Vagina (tissue), 2 donors: ENCODE measurements at places on chromosomes 6 and 20.
A peak's percentile ranks its signal among the peaks of the same experiment; 100 is the strongest.

- no peak for DNase-seq
Measured at GRCh38 chr6:67131827-67132226, 1424.8 kb upstream of the EYS start.

GRCh38 chr6:127547904-127548649 lies 28.9 kb upstream of the C6orf58 start:
- no peak for DNase-seq

DNA sequence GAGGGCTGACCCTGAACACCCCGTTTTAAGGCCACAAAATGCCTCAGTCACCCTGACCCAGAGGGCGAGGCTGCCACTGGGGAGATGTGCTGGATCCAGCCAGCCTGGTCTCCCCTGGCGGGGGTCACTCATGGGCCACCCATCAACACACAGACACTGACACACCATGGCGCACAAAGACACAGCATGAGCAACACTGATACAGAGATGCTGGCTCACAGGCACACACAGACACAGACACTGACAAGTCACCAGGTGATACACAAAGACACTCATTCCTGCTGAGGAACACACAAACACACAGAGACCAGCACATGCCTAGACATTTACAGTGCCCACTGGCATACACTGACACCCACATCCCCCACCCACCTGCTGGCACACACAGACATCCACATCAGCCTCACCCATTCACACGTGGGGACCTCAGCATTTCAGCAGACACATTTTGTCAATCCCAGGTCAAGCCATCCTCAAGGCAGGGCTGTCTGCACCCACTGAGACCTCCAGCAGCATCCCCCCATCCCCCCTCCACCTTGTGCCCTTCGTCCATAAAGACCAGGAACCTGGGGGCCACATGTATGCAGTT lies 63.4 kb downstream of the MDGA1 start:
- DNase-seq = no peak

- no peak for DNase-seq
Measured at GRCh38 chr20:57652606-57653545, 32.6 kb upstream of the ZBP1 start.

DNA sequence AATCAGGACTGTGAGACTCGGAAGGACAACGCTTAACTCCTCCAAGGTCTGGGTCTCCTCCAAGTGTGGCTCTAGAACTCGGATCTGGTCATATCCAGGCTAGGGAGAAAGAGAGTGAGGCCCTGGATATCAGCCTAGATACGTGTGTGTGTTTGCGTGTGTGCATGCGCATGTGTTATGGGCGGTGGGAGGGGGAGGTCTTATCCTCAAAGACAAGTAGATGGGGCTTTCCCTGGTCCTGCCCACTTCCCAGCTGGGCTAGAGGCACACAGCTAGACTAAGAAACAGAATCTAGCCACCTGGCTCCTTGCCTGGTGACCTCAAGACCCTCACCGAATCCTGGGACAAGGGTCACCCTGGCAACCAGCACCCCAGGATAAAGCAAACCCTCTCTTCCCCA lies 13.2 kb downstream of the CPNE5 start:
- DNase-seq = no peak

GRCh38 chr6:158131926-158132325 lies 36.1 kb downstream of the SERAC1 start:
- no peak for DNase-seq

- DNase-seq = peak; percentile 64
Measured at GRCh38 chr20:2817891-2818595, 1.9 kb downstream of the TMEM239 start.

DNA sequence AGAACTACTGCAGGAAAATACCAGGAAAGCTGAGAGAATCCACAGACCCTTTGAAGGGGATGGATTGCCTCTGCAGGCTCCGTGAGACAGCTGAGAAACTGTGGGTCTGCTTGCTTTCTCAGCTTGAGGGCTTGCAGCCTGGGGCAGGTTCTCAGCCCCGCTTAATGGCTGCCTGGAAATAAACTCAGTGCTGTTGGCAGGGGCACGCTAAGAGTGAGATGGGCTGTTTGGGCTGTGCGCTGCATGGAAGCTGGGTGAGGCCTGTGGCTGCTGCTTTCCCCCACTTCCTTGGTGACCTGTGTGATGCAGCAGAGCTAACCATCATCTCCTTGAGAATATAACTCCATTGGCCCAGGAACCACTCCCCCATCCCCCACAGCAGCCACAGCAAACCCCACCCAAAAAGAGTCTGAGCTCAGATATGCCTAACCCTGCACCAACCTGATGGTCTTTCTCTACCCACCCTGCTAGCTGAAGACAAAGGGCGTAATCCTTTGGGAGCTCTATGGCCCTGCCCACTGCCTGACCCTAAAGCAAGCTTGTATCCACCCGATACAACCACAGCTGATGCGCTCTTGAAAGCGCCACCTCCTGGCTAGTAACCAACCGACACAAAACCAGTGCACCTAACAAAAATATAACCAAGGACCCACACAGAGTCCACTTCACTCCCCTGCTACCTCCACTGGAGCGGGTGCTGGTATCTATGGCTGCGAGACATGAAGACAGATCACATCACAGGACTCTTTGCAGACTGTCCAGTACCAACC lies 800.6 kb upstream of the MAP3K7 start:
- DNase-seq = no peak

DNA sequence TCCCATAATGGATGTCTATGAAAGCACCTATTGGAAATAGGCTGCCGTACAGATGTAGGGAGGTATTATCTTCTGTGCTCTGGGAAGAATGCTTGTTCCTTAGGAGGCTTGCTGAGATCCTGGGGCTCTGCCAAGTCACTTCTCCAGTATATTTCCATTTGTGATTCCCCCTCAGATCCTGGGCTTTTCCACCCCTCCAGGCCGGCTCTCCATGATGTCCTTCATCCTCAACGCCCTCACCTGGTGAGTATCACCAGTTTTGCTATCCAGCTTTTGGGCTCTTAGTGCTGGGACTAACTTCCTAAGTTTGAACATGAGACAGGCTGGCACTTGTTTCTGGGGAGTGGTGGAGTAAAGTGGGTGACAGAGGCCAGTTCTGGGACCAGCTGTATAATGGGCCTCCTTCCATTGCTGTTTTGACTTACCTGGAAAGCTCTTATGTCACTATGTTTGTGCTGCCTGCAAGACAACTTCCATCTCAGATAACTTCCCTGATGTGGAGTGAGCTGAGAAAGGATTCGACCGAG lies 2.6 kb downstream of the SYS1 start:
- DNase-seq = peak; percentile 79

GRCh38 chr6:111709201-111709600 lies 103.5 kb upstream of the TRAF3IP2 start:
- peak; percentile 79 for DNase-seq

DNA sequence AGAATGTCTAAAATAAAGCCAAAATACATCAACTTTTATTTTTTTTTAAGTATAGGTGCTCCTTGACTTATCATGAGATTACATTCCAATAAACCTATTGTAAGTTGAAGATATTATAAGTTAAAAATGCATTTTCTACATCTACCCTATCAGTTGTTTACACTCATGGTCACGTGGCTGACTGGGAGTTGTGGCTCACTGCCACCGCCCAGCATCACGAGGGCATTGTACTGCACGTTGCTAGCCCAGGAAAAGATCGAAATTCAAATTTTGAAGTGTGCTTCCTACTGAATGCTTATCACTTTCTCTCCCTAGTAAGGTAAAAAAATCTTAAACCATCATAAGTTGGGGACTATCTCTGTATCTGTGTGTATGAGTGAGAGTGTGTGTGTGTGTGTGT lies 126.6 kb upstream of the RIN2 start:
- DNase-seq = no peak

GRCh38 chr6:6749702-6750491 lies 161.4 kb downstream of the LY86 start:
- no peak for DNase-seq

- no peak for DNase-seq
Measured at GRCh38 chr6:12572896-12573827, 143.4 kb upstream of the PHACTR1 start.

- no peak for DNase-seq
Measured at GRCh38 chr6:156347246-156347645, 429.9 kb upstream of the ARID1B start.

DNA sequence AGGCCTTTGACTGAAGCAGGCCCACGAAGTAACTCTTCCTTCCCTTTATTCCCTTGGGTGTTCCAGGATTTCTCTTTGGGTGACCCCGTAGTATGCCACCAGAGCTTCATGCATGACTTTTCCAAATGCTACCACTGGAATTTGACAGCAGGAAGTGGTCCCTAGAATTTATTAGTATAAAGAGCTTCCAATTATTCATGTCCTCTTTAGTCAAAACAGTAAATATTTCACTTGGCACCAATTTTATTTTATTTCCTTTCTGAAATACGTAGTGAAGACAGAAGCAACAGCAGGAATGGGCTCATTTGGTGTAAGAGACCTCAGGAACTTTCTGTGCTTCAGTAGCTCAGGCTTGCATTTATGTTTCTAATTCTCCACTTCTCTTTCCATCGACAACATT lies 151.3 kb downstream of the LCA5 start:
- no peak for DNase-seq

DNA sequence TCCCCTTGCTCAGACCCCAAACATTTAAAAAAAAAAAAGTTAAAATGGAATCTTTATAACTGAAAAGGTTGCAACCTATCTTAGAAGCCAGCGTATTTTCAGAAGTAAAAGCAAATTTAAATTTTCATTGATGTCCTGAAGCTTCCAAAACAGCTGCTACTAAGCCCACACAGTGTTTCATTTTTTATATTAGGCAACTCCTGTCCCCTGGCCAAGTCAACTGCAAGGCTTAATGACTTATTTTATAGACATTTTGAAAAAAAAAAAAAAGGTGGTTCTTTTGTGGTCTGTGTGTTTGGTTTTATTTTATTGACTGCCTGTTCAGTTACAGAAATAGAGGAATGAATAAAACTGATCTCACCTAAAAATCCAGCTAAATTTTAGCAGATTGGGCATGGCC lies 13.0 kb downstream of the CFAP61 start:
- DNase-seq = no peak

DNA sequence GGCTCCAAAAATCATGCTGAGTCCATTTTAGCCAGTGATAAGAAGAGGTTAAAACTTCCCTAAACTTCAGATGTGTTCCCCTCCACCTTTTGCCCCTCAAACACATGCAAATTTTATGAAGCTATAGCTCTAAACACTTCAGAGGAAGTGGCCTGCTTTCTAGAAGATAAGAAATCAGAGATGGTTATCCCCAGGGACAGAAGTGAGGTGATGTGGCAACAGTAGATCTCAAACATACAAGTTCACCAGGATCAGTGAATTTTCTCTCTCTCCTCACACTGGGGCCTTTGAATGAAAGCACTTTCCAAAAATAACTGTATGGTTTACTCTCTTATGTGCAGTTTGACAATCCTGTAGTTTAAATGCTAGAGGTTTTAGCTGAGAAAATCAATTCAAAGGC lies 332.0 kb downstream of the BTBD9 start:
- DNase-seq = no peak

DNA sequence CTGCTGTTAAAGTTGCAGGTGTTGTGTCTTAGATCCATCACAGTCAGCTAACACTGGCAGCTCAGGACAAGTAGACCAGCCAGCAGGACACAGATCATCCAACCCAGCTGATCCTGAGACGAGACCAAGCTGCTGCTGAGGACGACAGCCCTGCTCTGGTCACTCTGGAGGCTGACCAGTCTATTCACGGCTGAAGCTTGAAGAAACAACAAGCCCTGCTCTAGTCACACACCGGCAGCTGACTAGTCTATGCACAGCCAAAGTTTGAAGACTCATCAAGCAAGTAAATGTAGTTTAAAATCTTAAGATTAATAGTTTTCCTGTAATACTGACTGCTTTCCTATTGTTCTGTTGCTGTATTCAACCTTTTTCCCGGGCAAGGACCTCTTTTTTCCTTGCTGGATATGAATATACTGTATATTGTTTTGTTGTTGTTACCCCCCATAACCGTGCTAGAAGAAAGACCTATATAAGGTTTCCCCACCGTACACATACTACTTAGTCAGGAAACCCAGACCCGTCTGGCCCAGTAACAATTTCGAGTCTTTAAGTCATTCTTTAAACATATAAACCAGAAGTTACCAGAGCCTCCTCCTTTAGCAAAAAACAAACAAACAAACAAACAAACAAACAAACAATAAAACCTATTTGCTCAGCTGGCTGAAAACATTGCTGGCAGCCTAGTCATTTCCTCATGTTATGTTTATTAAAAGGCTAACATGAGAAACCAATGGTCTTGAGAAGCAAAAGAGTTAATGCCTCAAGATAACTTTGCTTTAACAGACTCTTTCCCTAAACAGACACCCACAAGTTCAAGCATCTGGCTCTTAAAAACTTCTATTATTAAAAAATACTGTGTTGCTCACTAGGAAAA lies 16.7 kb upstream of the GSTA3 start:
- DNase-seq = no peak

DNA sequence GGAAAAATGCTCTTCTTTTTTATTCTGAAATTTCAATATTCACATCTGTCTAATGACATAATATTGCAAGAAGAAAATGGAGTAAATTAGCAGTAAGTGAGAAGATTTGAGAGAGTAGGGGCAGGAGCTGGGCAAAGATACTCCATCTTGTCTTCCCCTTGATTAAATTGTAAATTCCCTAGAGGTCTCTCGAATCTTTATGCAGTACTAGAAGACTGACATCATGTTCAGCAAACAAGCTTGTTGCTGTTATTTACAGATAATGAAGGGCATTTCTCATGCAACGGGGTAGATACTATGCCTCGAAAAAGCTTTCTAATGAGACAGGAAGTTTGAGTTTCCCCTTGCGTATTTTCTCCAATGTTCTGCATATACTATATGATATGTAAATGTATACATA lies 306.9 kb upstream of the PTCHD4 start:
- no peak for DNase-seq

- no peak for DNase-seq
Measured at GRCh38 chr6:112173221-112173804, 81.1 kb downstream of the LAMA4 start.

DNA sequence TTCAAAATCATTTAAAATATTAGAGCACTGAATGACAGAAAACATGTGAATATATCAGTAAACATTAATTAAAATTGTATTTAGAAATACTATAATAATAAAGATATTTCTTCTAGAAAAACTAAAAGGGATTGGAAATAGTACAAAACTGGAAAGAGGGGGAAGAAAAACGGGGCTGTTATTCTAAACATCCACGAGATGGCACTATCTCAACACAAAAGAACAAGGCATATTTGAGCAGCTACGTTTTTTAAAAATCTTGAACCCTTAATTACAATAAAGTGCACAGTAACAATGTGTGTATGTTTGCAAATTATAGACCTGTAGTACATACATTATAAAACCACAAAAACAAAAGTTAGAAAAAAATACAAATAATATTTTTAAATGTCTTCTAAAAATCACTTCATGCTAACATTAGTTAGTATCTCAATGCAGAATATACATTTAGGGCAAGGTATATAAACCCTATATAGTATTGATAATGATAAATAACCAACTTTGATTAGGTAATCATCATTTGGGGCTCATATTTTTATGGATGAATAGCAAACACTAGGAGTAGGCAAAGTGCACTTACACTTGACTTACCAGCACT lies 42.5 kb upstream of the PNISR start:
- DNase-seq = no peak
